A549 treated with CORT108297 at 1 μM for 4 hours (cell line): ENCODE measurements at places on chromosomes 3 and 15. TPM values are rescaled to one million over a fixed set of nuclear protein-coding genes. Genes with fewer than 3 reads are reported as not detected.

The ANXA2 gene
- total RNA-seq = 4,722 to 5,475 TPM (median 4,760 TPM) in 5 replicates

The GP9 gene
- total RNA-seq = not detected in 5 replicates

The SLC12A1 gene
- not detected in 5 replicates for total RNA-seq

The FSD2 gene
- total RNA-seq = not detected in 5 replicates

The SIDT1 gene
- total RNA-seq = 0.47 to 0.69 TPM (median 0.53 TPM) in 5 replicates

The TRIP4 gene
- 22.4 to 32.1 TPM (median 25.6 TPM) in 5 replicates for total RNA-seq

The IGSF11 gene
- total RNA-seq = 3.0 to 6.1 TPM (median 5.6 TPM) in 5 replicates

The MYH15 gene
- total RNA-seq = 0.17 to 0.26 TPM (median 0.19 TPM) in 5 replicates

The PP2D1 gene
- not detected in 5 replicates for total RNA-seq

The LOXL1 gene
- total RNA-seq = 0.47 to 0.82 TPM (median 0.59 TPM) in 5 replicates

The BNC1 gene
- 0.43 to 0.47 TPM (median 0.47 TPM) in 5 replicates for total RNA-seq

The TMED3 gene
- total RNA-seq = 152 to 201 TPM (median 198 TPM) in 5 replicates

The UPK1B gene
- total RNA-seq = 10.1 to 14.7 TPM (median 12.9 TPM) in 5 replicates

The TJP1 gene
- total RNA-seq = 56.8 to 78.8 TPM (median 66.1 TPM) in 5 replicates

The PARP16 gene
- 9.7 to 11.7 TPM (median 10.3 TPM) in 5 replicates for total RNA-seq

The NLGN1 gene
- total RNA-seq = not detected in 5 replicates

The ANKUB1 gene
- 0.06 TPM in 1 of 5 replicates, not detected in the others for total RNA-seq

The REC114 gene
- 0.17 TPM in 1 of 5 replicates, not detected in the others for total RNA-seq

The IMPG2 gene
- total RNA-seq = 0.01 TPM in 1 of 5 replicates, not detected in the others

The PXYLP1 gene
- 9.9 to 13.7 TPM (median 13.1 TPM) in 5 replicates for total RNA-seq

The PROK2 gene
- 0.08 TPM in 1 of 5 replicates, not detected in the others for total RNA-seq

The MAP2K1 gene
- total RNA-seq = 75.9 to 113 TPM (median 103 TPM) in 5 replicates

The GABRR3 gene
- not detected in 5 replicates for total RNA-seq

The IMP3 gene
- 89.4 to 131 TPM (median 126 TPM) in 5 replicates for total RNA-seq

The OR5K2 gene
- not detected in 5 replicates for total RNA-seq

The DUOXA2 gene
- not detected in 5 replicates for total RNA-seq

The TIGIT gene
- total RNA-seq = not detected in 5 replicates

The ARPP19 gene
- 86.2 to 111 TPM (median 105 TPM) in 5 replicates for total RNA-seq

The ERICH6 gene
- 0.18 TPM in 1 of 5 replicates, not detected in the others for total RNA-seq

The SERINC4 gene
- 0.05 to 0.12 TPM (median 0.06 TPM) in 4 of 5 replicates, not detected in the other for total RNA-seq

The CFAP100 gene
- not detected in 5 replicates for total RNA-seq

The CPA3 gene
- total RNA-seq = not detected in 5 replicates

The MST1R gene
- 6.9 to 9.5 TPM (median 8.7 TPM) in 5 replicates for total RNA-seq

The FOXL2NB gene
- 0.89 to 1.6 TPM (median 1.2 TPM) in 5 replicates for total RNA-seq

The C3orf52 gene
- total RNA-seq = 10.6 to 14.8 TPM (median 14.3 TPM) in 5 replicates

The FILIP1L gene
- total RNA-seq = 0.03 to 0.18 TPM (median 0.09 TPM) in 5 replicates

The MUC20 gene
- total RNA-seq = 0.25 to 0.73 TPM (median 0.50 TPM) in 5 replicates

The PRTG gene
- 8.4 to 11.7 TPM (median 9.9 TPM) in 5 replicates for total RNA-seq

The C15orf62 gene
- 0.05 to 0.08 TPM (median 0.08 TPM) in 5 replicates for total RNA-seq

The OR5H15 gene
- total RNA-seq = not detected in 5 replicates

The UBR1 gene
- total RNA-seq = 3.2 to 4.5 TPM (median 3.8 TPM) in 5 replicates

The TRIM42 gene
- not detected in 5 replicates for total RNA-seq

The CP gene
- total RNA-seq = 3.8 to 8.1 TPM (median 5.3 TPM) in 5 replicates

The DUOX1 gene
- total RNA-seq = not detected in 5 replicates

The MESP2 gene
- 0.10 to 0.81 TPM (median 0.47 TPM) in 5 replicates for total RNA-seq
